Colonic mucosa (tissue), 4 donors: ENCODE measurements at places on chromosomes 6 and 20.

DNA sequence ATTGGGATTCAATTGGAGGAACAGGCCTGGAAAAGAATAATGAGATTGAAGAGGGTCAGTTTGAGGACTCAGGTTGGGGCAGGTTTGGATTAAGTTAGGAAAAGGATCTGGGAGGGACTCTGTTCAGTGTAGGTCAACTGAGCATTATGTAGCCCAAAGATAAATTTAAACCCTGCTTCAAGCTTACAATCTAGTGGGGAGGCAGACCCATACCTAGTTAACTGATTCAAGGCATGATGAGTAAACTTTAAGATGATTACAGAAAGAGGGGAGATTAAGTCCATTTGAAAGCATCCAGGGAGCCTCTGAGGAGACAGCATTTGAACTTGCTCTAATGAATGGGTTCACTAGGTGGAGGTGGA is 11.4 kb upstream of the LTA start:
- DNase-seq = no peak

GRCh38 chr6:121403964-121404363 is 31.5 kb upstream of the GJA1 start:
- no peak for DNase-seq

GRCh38 chr6:3209114-3210023 is 18.1 kb downstream of the TUBB2B start:
- DNase-seq = peak; percentile 70

DNA sequence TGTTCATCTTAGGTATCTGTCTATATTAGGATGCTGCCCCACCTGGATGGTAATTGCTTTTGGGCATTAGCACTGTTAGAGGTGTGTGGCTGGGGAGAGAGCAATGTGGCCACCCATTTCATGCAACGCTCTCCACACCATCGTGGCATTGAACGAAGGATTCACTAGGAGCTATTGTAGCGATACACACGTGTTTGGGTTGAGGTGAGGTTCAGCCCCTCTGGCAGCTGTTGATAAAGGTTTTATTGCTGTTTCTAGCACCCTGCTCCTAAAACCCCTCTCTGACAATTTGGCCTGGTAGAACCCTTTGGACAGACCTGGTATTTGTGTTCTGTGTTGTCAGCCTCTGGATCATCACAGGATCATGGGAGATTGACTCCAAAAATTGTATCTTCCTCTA is 280.9 kb downstream of the PRL start:
- no peak for DNase-seq

DNA sequence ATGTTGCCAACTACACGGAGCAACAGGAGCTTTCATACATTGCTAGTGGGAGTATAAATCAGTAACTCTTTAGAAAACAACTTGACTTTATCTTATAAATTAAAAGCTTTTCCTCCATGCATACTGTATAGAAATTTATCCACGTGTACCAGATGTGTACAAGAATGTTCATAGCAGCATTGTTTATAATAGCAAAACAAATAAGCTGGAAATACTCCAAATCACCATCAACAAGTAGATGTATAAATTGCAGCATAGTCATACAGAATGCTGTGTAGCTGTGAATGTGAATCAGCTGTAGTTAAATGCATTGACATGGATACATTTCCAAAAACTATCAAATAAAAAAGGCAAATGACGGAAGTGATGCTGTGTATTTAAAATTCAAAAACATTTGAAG is 6.0 kb downstream of the PSMF1 start:
- no peak for DNase-seq

DNA sequence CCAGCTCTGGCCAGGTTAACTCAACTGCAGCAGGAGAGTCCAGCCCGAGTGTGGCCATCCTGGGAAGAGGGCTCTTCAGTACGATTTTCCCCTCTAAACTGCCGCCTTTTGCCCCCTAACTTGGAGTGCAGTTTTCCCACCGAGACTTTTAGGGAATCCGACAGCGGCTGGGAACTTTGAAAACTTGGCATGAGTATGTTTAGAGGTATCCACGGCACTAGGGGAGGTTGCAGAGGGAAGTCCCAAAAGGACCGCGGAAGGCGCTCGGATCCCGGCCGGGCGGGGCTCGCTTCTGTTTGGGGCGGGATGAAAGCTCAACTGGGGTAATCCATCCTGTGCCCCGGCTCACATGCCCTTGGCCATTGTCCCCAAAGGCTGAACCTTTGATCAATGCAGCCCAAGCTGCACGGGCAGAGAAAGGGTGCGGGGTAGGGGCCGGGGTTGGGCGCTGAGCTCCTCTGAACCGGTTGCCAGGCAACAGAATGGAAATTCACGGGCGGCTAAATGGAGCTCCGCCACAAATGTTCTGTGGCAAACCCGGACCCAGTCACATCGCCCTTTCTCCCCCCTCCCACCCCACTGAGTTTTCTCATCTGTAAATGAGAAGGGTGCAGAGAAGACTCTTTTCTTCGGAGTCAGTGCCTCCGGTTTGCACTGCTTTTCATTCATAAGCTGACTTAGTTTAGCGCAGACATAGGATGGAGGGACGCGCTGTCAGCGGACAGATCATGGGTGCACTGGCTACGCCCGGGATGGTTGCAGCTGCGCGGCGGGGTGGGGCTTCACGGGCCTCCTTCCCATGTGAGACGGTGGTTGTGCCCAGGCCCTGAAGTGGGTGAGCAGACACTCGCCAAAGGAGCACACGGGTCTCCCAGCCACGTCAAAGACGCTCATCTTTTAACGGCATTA is 2.3 kb downstream of the BMP6 start:
- peak; percentile 24 for DNase-seq

DNA sequence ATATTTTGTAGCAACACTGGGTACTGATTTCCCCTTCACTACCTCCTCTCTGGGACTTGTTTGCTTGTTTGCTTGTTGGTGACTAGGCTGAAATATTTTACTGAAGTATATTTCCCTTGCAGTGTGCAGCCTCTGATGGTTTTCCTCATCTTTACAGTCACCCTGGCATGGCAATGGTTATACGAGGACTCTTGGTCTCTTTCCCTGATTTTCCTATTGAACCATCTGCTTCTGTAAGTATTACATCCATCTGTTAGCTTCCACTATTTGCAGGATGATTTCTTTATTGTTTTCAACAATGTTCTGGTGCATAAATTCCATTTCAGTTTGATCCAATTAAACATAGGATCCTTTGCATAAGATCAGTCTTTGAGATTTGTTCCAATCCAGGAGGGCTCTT is 465.1 kb downstream of the MEI4 start:
- DNase-seq = no peak

GRCh38 chr6:160040527-160041264 is 71.8 kb downstream of the IGF2R start:
- DNase-seq = no peak

DNA sequence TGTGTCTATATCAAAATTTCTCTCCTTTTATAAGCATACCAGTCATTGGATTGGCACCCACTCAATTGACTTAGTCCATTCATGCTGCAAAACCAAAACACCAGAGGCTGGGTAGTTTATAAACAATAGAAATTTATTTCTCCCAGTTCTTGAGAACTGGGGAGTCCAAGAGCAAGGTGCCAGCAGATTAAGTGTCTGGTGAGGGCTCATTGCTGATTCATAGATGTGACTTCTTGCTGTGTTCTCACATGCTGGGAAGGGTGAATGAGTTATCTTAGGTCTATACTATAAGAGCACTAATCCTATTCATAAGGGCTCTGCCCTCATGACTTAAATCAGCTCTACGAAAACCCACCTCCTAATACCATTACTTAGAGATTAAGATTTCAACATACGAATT is 501.4 kb downstream of the EPM2A start:
- DNase-seq = no peak

DNA sequence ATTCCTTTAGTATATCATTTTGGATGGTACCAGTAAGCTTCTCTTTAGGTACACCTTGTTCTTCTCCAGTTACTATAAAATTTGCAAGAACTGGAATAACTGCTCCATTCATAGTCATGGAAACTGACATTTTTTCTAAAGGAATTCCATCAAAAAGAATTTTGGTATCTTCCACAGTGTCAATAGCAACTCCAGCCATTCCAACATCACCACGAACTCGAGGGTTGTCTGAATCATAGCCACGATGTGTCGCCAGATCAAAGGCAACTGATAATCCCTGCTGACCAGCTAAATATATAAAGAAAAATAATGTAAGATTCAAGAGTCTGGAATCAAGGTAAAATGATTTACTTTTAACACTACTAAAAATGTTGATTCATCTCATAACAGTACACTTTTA is 5.3 kb downstream of the MMUT start:
- DNase-seq = no peak
